ENCODE measurements at places on chromosomes 1 and 21.

DNA sequence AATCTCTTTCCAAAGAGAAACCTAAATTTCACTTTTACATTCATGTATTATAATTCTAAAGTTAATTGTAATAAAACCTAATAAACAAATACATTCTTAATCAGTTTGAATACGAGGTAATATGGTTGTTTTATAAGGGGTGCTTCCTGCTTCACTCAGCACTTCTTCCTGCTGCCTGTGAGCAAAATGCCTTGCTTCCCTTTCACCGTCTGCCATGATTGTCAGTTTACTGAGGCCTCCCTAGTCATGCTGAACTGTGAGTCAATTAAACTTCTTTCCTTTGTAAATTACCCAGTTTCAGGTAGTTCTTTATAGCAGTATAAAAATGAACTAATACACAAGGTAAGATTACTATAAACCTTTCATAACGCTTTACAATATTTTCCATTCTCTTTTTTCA lies 491.1 kb upstream of the LRRC7 start:
- no peak for DNase-seq

GRCh38 chr1:20702416-20702815 lies 15.4 kb downstream of the KIF17 start:
- no peak for DNase-seq

GRCh38 chr1:10900251-10900651 lies 103.8 kb upstream of the CASZ1 start:
- peak; percentile 76 for DNase-seq

GRCh38 chr21:35491114-35491513 lies 442.0 kb upstream of the RUNX1 start:
- DNase-seq: no peak

DNA sequence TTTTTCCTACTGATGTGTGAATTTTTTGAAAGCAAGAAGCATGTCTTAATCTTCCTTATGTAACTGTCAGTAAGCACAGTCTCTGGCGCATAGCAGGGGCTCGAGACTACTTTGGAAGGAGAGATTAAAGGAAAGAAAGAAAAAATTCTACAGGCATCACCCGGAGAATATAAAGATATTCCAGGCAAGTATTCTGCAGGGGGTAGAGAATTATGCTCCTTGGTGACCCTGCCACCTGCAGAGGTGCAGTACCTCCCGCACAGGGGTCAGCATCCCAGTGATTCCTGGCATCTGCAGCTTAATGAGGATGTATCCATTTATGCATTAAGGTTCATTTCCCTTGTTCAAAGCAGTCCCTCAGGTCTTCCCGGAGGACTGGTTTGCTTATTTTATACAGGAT lies 87.6 kb upstream of the WLS start:
- no peak for DNase-seq

DNA sequence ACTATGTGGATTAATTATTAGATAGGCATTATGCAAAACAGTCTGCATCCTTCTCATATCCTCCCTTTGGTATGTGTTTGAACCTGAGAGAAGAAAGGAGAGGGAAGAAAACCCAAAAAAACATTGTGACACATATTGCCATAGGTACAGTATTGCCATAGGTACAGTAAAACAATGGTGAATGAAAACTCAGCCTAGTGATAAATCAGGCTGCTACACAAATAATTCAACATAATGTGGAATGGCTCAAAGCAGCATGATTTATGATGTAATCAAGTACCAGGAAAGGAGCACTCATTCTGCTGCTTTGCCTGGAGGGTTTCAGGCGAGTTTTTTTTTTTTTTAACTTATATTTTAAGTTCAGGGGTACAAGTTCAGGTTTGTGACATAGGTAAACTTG lies 213.9 kb upstream of the LYPLAL1 start:
- no peak for DNase-seq

- DNase-seq: no peak
Measured at GRCh38 chr21:14785679-14786078, 239.6 kb upstream of the SAMSN1 start.
